Panc1 (cell line): ENCODE measurements at places on chromosomes 7 and 10.

- no peak for DNase-seq
These were observed 54.3 kb upstream of the WAC start for GRCh38 chr10:28478646-28479045.

GRCh38 chr10:112546474-112546873 lies 99.5 kb downstream of the VTI1A start:
- no peak for DNase-seq

GRCh38 chr10:108421266-108421665 lies 1256.8 kb upstream of the SORCS1 start:
- DNase-seq = no peak

DNA sequence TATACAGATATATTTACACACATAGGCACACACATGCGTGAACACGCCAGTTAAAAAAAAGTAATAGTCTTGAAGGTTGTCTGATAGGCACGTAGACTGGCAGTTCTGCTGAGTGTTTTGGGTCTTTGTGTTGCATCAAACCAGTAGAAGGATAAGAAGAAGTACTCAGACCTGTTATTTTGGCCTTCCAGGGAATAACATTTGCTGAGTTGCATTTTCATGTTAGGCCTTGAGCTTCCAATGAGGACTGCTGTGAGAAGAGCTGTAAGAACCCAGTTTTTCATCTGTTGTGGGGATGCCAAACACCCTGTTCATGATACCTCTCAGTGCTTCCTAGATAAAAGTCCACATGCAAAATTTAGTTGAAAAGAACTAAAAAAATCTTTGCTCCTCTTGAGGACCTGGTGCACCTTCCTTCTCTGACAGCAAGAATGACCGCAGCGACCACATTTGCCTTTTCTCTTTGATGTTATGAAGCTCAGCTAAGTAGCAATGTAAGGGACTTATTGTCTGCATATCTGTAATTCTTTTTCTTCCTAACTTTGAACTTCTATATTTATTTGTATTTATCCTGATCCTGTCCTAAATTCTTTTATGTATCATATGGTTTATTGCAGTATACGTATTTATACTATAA lies 27.2 kb downstream of the HIPK2 start:
- no peak for DNase-seq

GRCh38 chr7:47571331-47572093 lies 10.4 kb downstream of the TNS3 start:
- DNase-seq = no peak

DNA sequence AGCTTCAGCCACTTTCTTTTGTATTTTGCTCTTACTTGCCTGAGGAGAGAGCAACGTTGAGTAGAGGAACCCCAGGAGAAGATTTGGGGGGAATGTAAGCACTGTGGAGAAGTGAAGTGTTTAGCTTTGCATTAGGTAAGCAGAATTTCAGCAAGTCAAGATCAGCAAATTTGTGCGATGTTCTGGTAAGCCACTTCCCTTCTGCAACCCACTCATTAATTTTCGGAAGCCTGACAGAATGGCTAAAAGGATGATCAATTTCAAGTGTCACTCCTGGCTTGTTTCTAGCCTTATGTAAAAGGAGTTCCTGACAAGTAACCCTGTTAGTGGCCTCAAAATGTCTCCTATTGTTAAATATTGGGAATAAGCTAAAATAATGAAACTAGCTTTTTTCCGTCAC lies 48.5 kb upstream of the NXPH1 start:
- DNase-seq = no peak

DNA sequence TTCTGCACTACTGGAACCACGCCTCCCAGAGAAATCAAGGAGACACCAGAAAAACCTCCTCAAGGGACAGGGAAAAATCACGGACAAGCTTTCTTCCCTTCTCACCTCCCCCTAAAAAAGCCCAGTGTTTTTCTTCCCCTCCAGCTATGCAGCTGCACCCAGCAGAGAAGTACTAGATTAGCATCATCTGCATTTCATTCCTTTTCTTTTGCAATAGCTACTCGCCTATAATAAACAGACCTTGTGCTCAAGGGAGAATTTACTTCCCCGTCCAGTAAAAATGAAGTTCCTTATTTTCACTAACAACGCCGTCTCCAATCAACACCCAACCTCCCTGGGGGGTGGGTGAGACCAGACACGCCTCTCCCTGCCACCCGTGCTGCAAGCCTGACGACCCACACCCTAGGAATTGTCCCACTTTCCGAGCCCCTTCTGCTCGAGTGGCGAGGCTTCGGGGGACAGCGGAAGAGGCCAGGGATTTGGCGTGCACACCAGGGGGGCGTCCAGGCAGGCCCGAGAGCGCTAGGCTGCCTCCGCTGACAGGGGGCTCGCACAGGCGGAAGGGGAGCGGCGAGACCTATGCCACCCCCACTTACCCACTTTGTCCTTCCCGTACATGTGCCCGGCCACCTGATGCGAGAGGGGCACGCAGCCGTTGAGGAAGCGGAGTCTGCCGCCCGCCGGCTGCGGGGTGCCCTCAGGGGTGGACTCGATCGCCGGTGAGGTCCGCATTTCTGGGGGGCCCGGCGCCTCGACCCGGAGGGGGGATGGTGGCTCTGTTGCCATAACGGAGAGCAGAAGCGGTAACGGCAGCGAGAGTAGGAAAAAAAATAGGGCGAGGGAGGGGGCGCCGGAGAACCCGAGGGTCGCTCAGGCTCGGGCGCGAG lies 625 bp downstream of the IPMK start:
- DNase-seq = peak; percentile 17

GRCh38 chr10:121975295-121976086 lies 474 bp upstream of the NSMCE4A start:
- no peak for DNase-seq

DNA sequence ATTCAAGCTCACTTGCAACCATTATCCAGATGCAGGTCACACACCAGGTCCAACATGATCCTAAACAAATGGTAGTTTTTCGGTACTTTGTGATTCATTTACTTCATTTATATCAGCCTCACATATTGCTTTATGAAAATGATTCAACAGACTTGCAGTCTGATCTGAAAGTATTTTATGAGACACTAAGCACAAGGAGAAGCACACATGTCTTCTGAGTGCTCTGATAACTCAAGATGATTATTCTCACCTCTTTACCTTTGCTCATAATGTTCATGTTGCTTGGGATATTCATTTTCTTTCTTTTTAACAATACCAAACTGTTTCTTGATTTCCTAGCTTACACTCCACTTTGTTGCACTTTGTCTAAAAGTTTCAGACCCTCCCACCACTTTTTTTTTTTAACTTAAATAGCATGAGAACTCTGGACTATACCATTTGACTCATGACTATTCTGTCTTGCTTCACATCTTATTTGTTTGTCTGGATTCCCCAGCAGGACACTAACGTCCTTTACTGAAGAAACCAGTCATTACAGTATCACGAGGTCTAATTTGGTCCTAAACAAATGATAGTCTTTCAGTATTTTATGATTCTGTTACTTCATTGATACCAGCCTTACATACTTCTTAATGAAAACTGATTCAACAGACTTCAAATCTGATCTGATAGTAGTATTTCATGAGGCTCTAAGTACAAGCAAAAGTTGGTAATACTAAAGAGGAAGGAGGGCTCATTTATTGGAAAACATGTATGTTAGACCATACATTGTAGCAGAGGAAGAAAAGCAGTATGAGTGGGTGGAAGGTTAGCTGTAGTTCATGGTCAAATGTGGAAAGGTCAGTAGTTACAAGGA lies 171.8 kb upstream of the AHR start:
- DNase-seq = no peak

DNA sequence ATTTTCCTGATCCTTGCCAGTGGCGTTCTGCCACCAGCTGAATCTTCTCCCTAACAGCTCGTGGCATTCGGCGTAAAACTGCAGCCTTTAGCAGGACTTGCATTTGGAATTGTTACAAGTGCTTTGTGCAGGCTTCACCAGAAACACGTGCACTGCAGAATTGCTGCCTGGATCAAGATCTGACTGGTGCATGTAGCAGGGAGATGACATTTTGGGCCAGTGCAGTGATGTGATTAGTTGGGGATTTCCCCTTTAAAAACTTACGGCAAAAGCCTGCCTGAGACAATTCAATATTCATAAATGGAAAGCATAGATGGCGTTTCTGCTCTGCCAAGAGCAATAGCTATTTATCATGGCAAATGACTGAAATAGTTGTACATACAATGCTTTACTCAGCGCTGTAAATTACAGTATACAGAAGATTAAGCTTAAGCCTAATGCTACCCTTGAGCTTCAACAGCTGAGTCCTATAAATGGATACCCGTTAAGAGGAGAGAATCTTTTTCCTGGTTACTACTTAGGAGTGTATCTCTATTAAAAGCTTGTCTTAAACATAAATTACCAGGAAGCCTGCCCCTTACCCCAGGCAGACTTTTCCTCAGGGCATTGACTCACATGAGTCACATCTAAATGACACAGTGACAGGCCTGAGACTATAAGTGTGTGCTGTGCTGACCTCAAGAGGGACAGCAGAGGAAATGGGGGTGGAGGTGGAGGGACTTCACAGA lies 106.3 kb downstream of the ATXN7L1 start:
- no peak for DNase-seq

GRCh38 chr7:39567294-39567693 lies 1.1 kb downstream of the YAE1 start:
- DNase-seq = no peak

DNA sequence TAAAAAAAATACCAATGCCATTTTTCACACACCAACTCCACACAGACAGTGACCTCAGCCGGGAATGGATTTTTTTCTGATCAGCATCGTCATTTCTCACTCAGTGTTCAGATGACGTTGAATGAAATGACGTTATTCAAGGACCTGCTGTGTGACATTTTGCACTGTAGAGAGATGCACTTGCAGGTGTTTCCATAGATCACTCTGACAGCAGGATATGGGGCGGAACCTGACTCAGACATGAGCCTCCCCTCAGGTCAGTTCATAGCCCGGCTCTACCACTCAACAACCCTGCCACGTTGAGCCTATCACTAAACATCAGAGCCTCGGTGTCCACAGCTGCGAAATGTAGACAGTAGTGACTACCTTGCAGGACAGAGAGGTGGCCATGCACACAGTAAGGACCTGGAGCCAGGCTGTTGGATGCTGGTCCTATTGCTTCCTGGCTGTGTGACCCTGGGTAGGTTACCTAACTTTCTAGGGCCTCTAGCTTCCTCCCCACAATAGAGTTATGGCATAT lies 41.4 kb upstream of the ANTXRL start:
- DNase-seq = no peak
